ENCODE measurements at places on chromosomes 12 and 14.

DNA sequence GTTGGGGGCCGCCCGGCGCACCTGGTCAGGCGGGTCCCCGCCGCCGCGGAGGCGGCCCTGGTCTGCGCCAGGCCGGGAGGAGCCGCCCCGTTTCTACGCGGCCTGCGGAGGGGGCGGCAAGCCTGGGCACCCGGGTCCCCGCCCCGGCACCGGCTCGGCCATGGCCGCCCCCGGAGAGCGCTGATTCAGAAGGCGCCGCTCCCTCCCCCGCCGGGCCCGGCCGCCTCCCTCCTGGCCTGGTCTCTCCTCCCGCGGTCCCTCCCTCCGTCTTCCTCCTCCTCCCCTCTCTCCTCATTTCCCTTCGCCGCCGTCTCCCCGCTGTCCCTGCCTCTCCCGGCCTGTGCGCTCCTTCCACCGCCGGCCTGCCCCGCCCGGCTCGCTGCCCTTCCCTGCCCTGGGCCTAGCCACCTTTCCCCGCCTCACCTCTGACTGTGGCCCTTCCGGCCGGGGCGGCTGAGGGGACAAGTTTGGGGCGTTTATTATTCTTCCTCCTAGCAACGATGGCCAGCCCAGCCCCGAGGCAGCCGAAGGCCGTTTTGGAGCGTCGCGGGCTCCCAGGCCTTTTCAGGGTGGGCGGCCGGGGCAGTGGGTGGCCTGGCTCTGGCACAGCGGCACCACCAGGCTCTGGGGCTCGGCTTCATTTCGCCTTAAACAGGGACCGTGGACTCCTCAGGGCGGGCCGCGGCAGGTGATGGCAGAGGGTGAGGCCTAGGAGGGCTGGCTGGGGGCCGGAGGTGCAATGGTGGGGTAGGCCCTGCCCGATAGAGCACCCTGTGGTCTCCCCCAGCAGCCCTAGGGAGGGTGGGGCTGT is 768 bp downstream of the CEP170B start:
- DNase-seq, result peak; percentile 69

- DNase-seq, result no peak
These were observed 34.2 kb upstream of the PYGL start for GRCh38 chr14:50978529-50978871.

DNA sequence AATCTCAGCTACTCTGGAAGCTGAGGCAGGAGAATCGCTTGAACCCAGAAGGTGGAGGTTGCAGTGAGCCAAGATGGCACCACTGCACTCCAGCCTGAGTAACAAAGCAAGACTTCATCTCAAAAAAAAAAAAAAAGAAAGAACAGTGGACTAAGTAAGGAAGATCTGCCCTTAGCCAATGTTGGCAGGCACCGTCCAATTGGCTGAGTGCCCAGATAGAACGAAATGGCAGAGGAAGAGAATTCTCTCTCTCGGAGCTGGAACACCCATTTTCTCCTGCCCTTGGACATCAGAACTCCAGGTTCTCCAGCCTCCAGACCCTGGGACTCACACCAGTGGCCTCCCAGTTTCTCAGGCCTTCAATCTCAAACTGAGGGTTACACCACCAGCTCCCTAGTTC is 49.9 kb downstream of the ESR2 start:
- no peak for DNase-seq

- DNase-seq, result no peak
These were observed 7.3 kb upstream of the CLECL1 start for GRCh38 chr12:9740106-9740750.

DNA sequence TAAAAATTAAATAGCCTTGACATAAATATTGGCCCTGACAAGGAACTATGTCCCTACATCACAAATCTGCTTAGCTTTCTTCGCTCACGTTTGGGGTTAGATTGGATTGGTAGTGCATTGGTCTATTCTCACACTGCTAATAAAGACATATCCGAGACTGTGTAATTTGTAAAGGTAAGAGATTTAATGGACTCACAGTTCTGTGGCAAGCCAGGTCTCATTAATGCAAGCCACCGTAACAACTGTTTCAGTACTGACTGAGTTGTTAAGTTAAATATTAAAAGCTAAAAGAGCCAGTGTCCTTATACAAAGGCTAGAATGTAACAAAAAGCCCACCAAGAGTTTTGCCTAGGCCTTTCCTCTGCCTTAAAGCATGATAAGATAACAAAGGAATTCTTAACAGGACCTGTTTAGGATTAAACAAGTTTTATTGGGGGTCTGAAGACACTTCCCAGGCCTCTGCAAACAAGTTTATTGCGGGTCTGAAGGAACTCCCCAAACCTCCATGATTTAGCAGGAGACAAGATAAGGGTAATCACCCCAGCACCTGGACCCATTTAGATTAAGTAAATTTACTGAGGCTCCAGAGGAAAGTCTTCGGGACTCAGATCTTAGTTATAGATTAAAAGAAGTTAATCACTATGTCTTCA is 88.2 kb upstream of the PTGDR start:
- no peak for DNase-seq

GRCh38 chr12:84073401-84073800 is 839.2 kb downstream of the SLC6A15 start:
- DNase-seq, result no peak

- DNase-seq, result no peak
These were observed 223.7 kb downstream of the ZFP36L1 start for GRCh38 chr14:68568907-68569897.

- DNase-seq, result no peak
These were observed 44.7 kb upstream of the BCL7A start for GRCh38 chr12:121976950-121977349.

- no peak for DNase-seq
These were observed 84.5 kb downstream of the CHGA start for GRCh38 chr14:93007225-93007997.

DNA sequence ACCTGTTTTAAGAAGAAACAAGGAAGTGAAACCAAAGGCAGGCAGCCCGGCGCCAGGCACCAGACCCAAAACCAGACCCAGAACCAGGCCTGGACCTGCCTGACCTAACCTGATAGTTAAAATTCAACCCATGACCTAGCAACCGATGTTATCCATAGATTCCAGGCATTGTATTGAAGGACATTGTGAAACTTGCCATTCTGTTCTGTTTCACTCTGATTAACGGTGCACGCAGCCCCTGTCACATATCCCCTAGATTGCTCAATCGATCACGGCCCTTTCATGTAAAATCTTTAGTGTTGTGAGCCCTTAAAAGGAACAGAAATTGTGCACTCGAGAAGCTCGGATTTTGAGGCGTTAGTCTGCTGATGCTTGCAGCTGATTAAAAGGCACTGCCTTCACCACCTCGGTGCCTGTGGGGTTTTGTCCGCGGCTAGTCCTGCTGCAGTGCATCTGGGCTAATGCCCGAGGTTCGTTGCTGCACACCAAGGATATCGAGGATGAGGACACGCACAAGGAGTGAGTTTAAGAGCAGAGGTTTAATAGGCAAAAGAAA is 262.5 kb upstream of the TMEM132C start:
- DNase-seq, result no peak

DNA sequence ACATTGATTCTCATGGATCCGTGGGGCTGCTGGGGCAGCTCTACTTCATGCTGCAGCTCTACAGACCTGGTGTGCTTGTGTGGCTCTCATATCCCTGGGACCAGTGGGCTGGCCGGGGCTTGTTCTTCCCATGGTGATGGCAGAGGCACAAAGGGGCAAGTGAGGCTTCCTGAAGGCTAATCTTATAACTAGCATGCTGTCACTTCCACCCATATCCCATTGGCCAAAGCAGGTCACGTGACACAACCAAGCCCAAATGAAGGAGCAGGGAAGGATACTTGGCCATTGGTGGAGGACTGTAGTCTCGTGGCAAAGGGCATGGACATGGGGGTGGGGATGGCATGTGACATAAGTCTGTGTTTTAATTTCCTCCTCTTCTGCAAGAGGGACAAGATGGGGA is 9.9 kb downstream of the PLBD2 start:
- DNase-seq, result no peak

DNA sequence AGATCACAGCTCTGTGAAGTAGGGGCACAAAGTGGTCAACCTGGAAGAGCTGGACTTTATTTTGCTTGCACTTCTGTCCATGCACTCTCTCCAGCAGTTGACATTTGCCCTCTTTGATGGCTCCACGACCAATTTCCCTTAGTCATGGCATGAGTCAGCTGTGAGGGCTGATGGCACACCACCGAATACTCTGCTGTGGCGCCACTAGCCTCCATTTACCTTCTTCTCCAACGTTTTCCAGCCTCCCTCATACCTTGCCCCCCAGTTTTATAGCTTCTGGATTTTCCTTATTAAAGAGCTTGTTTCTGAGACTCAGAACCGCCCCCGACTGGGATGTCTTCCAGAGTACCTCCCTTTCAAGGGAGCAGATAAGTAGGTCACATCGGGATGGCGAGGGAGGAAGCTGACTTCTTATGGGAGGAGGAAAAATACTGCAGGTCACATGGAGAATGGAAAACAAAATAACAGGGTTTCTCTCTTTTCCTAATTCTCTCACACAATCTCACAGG is 17.6 kb downstream of the NINJ2 start:
- DNase-seq, result no peak

- DNase-seq, result no peak
These were observed 1.5 kb downstream of the WNT10B start for GRCh38 chr12:48969833-48970701.

GRCh38 chr12:13628067-13628466 is 353.3 kb downstream of the GRIN2B start:
- DNase-seq, result no peak

- DNase-seq, result no peak
These were observed 152.1 kb downstream of the SLC8A3 start for GRCh38 chr14:70036665-70037064.

DNA sequence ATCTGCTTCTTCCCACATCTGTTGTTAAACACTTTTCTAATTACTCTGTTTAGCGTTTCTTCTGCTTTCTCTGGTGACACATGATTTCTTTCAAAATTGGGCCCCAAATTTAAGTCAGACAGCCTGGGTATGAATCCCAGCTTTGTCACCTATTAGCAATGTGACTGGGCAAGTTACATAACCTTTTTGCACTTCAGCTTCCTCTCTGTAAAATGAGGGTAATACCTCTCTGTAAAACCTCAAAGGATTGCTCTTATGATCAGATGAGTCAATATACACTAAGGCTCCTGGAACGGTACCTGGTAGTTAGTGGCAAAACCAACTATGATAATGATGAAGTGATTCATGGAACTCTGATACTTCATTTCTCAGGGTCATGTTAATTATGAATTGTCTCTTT is 33.0 kb downstream of the E2F7 start:
- DNase-seq, result no peak

DNA sequence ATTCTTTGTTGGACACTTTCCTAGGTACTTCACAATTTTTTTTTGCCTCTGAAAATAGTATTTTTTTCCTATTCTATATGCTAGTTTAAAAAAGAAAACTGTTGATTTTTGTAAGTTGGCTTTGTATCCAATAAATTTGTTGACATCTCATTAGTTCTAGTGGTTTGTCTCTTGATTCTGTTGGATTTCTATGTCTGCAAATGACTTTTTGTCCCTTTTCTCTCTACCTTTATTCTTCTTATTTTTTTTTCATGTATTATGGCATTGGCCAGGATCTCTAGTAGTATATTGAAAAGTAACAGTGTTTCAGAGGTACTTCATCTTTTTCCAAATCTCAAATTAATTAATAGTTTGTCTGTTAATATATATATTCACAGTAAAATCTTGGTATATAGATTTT is 59.1 kb upstream of the TSPAN11 start:
- DNase-seq, result no peak

- no peak for DNase-seq
These were observed 5.5 kb upstream of the HDAC7 start for GRCh38 chr12:47825173-47825639.

- DNase-seq, result no peak
These were observed 18.7 kb downstream of the PRKD1 start for GRCh38 chr14:29908652-29909577.

DNA sequence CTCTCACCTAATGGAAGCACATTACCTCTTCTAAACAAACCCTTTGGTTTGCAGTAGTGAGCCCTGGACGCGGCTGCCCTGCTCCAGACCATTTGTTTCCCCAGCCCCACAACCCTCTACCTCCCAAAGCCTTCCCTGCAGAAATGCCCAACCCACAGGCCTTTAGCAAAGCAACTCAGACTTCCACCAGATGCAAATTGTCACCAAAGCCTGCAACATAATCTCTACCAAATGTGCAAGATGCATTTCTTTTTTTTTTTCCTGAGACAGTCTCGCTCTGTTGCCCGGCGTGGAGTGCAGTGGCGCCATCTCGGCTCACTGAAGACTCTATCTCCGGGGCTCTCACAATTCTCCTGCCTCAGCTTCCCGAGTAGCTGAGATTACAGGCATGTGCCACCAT is 56.2 kb downstream of the VWF start:
- DNase-seq, result no peak

DNA sequence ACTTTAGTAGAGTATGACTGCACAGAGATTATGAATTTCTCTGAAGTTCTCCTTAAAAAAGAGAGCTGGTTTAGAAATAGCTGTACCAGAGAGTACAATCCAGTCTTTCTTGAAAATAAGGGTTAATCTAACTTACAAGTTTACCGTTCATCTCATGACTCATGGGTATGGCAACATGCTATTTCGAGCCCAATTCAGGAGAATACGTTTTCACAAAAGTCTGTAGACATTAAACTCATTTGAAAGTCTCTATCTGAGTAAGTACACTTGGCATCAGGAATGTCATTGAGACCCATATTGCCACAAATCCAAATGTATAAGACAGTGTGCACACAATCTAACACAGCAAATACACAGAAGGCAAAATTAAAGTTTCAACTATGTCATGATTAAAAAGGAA is 160.5 kb downstream of the PIK3C2G start:
- no peak for DNase-seq

DNA sequence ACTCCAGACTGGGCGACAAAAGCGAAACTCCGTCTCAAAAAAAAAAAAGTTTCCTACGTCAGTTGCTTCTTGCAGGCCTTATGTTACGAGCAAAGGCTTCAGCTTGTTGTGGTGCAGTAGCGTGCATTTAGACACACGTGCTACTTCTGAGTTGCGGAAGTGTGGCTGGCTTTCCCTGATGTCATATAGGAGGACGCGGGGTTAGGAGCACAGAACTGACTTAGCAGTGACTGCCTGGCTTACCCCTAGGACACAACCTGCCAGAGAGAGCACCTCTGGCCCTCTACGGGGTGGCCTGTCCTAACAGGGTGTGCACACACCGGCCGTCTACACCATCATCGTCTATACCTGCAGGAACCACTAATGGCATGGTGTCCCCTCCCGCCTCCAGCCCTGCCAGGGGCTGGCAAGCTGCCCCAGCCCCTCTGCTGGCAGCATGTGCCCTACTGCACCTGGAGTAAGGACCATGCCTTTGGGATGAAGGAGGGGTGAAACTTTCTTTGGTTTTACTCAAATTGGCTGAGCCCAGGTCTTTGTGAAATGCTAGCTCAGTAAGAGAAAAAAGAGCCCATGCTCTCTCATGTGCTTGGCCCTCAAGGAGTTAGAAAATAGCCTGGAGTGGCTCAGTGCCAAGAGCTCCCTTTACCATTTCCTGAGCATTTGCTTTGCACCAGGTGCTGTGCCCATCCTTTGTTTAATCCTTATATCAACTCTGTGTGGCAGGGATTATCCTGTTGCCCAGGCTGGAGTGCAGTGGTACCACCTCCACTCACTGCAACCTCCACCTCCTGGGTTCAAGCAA is 1.7 kb upstream of the GPR68 start:
- no peak for DNase-seq
